ENCODE measurements at places on chromosomes 11 and 22.
A peak's percentile ranks its signal among the peaks of the same experiment; 100 is the strongest.

GRCh38 chr11:130485983-130486382 lies 37.5 kb downstream of the ADAMTS15 start:
- DNase-seq, result no peak

DNA sequence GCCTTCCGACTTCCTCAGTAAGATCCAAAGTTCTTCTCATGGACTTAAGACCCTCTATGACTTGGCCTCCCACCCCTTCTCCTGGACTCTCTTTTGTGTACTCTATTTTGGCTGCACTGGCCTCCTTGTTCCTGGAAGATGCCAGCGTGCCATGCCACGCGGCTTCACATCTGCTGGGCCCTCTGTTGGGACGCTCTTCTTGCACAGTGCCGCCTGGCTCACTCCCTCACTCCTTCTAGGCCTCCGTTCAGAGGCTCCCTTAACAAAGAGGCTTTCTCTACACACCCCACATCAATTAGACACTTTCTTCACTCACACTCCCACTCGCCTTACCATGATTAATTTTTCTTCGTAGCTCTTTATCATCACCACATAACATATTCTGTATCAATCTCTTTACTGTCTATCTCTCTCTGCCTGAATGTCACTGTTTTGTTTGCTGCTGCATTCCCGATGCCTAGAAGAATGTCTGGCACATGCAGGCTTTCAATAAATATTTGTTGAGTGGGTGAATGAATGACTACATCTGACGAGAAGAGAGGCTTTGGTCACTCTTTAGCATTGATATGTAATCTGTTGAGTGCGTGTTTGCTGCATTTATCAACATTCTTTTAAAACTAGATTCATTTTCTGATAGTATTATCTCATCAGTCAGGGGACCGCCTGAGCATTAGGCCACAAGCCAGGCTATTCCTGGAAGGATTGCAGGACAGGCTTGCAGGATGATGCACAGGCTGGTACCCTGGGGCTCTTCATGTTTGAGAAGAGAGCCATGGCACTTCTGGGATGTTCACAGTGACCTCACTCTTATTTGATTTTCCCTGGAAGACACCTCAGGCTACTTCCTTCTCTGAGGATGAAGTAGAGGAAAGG lies 60.6 kb upstream of the AMPD3 start:
- no peak for DNase-seq

DNA sequence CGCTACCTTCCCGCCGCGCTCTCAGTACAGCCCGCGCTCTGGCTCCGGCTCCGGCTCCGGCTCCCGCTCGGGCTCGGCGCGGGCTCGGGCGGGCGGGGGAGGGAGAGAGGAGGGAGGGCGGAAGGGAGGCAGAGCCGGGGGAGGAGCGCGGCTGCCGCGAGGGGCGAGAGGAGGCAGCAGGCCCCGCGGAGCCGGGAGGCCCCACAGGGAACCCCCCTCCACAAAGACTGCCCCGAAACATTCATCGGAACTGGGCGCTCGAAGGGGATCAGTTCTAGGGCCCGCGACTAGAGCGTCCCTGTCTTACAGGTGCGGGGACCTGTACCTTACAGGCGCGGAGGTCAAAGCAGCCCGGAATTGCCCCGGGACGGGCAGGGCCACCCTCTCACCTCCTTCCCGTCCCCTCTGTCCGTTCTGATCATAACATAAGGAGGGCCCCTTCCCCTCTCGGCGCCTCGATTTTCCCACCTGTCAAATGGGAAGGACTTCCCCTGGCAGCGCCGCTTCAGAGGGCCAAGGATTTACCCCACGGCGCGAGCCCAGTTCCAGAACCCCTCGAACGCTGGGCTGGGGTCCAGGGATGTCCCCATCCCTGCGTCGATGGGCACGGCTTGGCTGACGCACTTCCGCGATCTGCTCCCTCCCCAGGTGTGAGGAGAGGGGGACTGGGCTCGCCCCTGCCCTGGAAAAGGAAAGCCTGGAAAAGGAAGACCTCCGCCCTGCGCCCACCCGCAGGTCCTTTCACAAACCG lies at the start of gene SHISA8:
Gene SHISA8 (minus strand): TSS at position 40 of the 751 bp plus-strand sequence. CDS start 407 bp downstream, outside the sequence.
- DNase-seq, result peak; percentile 56

- no peak for DNase-seq
These were observed 358.0 kb downstream of the DLG2 start for GRCh38 chr11:85269109-85269508.

- no peak for DNase-seq
These were observed 25.9 kb downstream of the PPM1F start for GRCh38 chr22:21926728-21927127.

DNA sequence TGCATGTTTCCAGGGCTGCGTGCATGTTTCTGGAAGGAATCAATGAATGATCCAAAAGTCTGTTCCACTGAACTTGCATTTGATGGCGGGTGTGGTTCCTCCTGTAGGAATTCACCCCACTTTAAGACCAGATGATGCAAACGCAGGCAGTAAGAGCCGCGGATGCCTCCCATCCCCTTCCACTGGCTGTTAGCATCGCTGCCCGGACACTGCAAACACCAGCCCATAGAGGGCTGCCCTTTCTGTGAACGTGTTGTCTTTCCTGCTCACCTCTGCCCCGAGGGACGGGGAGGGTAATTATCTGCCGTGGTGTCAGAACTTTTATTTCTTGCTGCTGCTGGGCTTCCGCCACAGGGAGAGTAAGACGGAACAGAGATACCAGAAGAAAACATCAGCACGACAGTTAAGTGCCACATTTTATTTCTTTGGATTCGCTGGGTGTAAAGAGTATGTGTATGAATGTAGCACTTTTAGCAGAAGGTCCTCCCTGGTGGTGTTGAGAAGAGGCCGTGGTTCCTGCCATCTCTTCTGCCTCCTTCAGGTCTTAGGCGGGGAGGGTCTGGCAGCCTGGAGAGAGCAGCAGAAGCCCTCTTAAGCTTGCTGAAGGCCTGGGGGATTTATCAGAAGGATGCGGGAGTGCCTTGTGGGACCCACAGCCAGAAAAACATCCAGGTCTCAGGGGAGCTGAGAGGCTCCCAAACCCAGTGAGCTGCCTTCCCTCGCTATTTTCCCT lies 53.2 kb upstream of the NECTIN1 start:
- no peak for DNase-seq

DNA sequence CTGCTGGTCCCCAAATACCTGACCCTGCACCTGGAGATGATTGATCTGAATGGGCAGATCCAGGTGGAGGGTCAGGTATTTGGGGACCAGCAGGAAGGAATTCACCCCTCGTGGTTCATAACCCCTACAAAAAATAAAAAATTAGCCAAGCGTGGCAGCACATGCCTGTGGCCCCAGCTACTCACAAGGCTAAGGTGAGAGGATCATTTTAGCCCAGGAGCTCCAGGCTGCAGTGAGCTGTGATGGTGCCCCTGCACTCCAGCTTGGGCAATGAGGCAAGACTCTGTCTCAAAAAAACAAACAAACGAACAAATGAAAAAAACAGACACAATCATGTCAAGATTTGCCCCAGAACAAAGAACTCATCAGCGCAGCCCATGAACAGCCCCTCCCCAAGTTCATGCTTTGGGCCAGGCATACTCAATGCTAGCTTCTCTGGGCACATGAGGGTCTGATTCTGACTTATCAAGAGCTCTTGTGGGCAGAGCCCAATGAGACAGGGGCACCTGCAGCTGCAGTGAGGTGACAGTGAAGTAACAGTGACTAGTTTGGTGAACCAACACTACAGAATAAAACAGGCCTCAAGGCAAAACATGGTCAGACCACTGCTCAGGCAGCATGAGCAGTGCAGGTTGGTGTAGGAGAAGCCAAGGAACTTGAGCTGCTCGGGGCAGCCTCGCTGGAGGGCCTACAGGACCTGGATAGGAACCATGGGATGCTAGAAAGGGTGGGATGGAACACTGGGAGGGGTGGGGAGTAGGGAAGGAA lies 10.2 kb upstream of the FCHSD2 start:
- peak; percentile 15 for DNase-seq

- no peak for DNase-seq
These were observed 606.8 kb downstream of the NTM start for GRCh38 chr11:131977231-131977630.

DNA sequence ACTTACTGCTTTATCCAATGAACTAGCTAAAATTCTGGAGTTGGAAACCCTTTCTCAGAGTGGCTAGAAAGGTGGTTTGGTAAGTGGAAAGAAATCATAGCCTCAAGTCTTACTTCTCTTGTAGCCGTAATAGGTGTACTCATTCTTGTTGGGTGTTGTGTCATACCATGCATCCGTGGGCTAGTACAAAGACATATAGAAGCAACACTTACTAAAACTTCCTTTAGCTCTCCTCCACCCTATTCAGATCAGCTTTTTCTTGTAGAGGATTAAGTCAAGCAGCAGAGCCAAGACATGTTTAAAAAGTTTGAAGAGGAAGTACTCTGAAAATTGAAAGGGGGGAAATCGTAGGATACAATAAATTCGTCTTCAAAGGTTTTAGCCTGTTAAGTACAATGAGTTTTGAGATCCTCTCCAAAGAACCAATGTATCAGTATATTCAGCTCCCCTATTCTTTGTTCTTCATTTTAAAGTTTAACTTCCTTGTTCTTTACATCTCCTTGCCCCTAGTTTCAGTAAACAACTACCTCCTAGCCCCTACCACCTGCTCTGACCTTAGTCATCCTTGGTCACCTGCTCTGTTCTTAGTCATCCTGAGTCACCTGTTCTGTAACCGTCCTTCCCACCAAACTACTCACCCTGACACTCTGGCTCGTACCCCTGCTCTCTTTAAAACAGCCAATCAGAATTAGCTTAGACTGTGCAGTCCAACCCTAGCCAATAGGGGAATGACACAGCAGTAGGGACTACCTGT lies 62.1 kb upstream of the DEUP1 start:
- DNase-seq, result no peak

DNA sequence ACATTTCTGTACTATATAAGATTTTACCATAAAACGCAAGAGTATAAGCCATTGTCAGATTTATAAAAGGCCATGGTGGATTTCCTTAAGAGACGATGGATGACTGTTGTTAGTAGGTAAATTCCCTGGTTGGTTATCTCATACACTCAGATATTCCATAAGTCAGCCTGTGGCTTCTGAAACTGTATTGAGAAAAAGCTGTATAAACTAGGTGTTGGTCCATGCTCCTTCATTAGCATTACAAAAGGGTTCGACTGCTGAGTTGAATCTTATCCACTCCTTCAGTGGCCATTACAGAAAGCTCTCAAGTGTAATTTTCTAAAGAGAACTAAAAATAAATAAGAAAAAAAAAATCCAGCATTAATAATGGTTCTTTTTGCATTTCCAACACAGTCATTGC lies 5.3 kb downstream of the GRAP2 start:
- DNase-seq, result no peak

DNA sequence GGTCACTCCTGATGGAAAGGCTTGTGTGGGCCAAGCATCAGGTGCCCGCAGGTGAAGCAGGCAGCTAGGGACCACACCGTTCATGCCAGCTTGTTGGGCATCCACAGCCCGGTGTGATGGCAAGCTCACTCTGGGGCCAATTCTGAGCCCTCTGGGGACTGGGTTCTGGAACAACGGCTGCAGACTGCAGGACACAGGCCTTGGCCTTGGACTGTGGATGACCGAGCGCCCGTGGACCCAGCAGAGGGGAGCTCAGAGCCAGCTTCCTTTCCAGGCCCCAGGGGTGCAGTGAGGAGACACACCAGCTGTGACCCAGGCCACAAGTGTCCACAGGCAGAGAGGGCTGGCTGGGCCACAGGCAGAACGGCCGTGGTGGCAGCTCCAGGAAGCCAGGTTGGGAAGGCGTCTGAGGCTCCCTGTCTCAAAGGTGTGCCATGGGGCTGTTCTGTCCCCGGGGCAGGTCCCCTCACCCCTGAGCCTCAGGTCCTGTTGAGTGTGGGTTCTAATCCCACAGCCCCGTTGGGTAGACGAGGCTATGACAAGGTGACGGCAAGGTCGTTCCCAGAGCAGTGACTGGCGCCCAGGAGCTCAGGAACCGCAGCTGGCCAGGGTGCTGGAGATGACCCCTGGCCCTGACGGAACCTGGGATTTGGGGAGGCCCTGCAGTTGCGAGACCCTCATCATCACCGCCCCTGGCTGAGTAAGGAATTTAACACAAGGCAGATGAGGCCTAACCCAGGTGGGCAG lies 1079.4 kb downstream of the BRD1 start:
- no peak for DNase-seq

DNA sequence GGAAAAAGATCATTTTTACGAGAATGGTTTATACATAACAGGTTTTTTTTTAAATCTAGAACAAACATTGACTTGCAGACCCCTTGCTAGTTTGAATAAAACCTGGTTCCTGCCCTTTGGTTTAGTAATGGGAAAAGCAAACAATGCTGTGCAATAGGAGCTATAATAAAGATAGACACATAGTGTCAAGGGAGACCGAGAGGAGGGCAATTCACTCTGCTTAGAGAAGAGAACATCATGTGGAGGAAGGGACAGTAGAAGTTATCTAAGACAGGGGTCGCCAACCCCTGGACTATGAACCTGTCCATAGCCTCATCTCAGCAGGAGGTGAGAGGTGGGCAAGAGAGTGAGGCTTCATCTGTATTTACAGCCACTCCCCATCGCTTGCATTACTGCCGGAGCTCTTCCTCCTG lies 7.0 kb upstream of the RDX start:
- DNase-seq, result no peak

GRCh38 chr11:62627713-62628112 lies 5.9 kb upstream of the B3GAT3 start:
- no peak for DNase-seq

GRCh38 chr11:116330439-116331185 lies 442.2 kb downstream of the BUD13 start:
- no peak for DNase-seq

- no peak for DNase-seq
These were observed 3.3 kb downstream of the FAM227A start for GRCh38 chr22:38652859-38653258.

DNA sequence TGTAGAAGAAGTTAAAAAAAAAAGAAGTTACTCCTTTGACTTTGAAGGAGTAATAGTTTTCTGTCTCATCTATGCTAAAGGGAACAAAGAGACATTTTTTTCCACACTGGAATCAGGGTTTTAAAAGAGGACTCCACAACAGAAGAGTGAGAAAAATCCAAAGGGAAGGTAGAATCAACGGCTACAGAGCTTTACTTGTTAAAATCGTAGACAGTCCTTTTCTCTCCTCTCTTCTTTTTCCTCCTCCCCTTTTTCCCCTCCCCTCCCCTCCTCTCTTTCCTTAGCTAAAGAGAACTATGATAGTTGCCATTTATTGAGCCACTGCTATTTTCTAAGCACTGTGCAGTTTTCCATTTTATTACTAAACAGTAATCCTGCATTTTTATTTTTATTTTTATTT lies 29.2 kb downstream of the DDIAS start:
- no peak for DNase-seq

DNA sequence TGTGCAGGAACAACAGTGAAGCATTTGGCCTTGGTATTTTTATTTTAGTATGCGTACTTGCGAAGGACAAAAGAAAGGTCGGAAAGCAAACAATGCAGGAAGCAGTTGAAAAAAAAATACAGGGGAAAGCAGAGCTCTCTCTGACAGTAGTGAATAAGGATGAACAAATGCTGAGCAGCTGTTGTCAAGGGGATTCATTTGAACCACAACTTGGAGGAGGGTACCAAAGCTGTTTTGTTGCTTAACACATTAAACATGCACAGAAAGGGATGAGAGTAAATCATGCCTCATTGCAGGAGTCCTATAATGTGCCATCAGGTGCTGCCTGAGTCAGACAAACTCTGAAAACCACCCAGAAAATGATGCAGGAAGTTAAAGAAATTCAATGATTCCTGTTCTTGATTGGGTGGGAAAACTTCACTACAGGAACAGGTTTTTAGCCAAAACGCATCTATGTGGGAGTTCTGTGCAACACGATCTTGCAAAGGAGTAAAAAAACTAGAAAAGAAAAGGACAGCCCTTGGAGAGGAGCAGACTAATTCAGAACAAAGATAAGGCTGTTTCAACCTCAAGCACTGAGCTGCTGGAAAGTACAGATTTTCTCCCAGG lies 2113.5 kb downstream of the LRRC4C start:
- no peak for DNase-seq

All from right lobe of liver (tissue), 6 donors.